ENCODE measurements at places on chromosomes 7 and 10. TPM values are rescaled to one million over a fixed set of nuclear protein-coding genes. Genes with fewer than 3 reads are reported as not detected.

Gene GTPBP10
- 18.9 TPM for total RNA-seq

Gene CYP26C1
- not detected for total RNA-seq

Gene ARHGEF35
- total RNA-seq = 0.93 TPM

Gene METTL27
- total RNA-seq = not detected

Gene ASIC3
- total RNA-seq = 0.33 TPM

Gene TFEC
- total RNA-seq = not detected

Gene TMEM139
- 0.36 TPM for total RNA-seq

Gene GNAT3
- not detected for total RNA-seq

Gene CDC123
- total RNA-seq = 190 TPM

Gene OR13A1
- not detected for total RNA-seq

Gene LRRN3
- 1.9 TPM for total RNA-seq

Gene CALY
- not detected for total RNA-seq

Gene NOC3L
- 19.3 TPM for total RNA-seq

Gene CNPY1
- total RNA-seq = not detected

Gene RNF133
- total RNA-seq = 0.33 TPM

Gene FBXL13
- 1.4 TPM for total RNA-seq

Gene ELMO1
- total RNA-seq = 4.4 TPM

Gene GPR15LG
- not detected for total RNA-seq

Gene DKK1
- 24.5 TPM for total RNA-seq

Gene POU6F2
- not detected for total RNA-seq

Gene TMEM270
- total RNA-seq = not detected

Gene PRPS1L1
- not detected for total RNA-seq

Gene GRID2IP
- not detected for total RNA-seq

Gene LRRC17
- total RNA-seq = 0.15 TPM

Gene TAS2R3
- 2.1 TPM for total RNA-seq

Gene PWWP2B
- 23.0 TPM for total RNA-seq

Gene PRSS37
- total RNA-seq = not detected

Gene UCMA
- total RNA-seq = not detected
